ENCODE measurements at places on chromosomes 5 and 9.
A peak's percentile ranks its signal among the peaks of the same experiment; 100 is the strongest.

DNA sequence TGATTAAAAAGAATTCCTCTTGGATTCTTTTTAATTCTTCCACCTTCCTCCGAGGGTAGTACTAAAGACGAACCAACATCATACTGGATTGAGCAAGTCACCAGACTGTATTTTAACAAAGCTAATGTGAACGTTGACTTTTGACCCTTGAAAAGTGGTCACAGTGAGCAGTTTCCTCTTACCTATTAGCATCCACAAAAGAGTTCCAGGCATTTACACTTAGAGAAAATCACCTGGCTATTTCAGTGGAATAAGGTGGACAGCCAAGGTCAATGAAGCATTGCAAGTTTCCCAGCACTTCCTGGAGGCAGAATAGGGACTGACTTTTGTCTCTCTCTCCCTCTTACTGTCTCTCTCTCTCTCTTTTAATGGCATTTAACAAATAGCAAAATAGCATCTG is 145.1 kb upstream of the DAB2 start:
- DNase-seq, result no peak

GRCh38 chr5:163033656-163034055 is 403.7 kb upstream of the CCNG1 start:
- DNase-seq, result no peak

GRCh38 chr5:58410441-58410840 is 49.4 kb downstream of the PLK2 start:
- no peak for DNase-seq

DNA sequence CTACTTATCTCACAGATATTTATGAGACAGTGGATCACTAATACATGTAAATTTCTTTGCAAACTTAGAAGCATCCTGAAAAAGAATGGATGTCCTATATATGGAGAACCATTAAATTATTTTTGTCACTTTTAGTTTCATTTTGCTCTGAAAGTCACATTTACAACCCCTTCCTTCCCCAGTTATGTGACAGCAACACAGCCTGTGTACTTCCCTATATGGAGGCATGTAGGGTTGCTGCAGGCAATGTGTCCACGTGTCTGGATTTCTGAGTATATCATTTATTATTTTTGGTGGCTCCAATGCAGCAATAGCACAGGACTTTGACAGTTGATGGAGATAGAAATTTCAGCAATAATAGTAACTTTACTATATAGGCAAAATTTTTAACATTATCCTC is 156.4 kb downstream of the ST8SIA4 start:
- DNase-seq, result no peak

- no peak for DNase-seq
Observed at GRCh38 chr9:132514821-132515220, 67.6 kb upstream of the BARHL1 start.

- DNase-seq, result peak; percentile 92
Observed at GRCh38 chr9:111525056-111525977, at the start of gene ZNF483. ZNF483 (plus strand) TSS chr9:111525179; CDS start chr9:111527396, 2,217 bp downstream.

GRCh38 chr5:65693121-65693520 is 28.8 kb downstream of the SGTB start:
- no peak for DNase-seq

- no peak for DNase-seq
Observed at GRCh38 chr9:99660191-99660636, 161.5 kb upstream of the NR4A3 start.

DNA sequence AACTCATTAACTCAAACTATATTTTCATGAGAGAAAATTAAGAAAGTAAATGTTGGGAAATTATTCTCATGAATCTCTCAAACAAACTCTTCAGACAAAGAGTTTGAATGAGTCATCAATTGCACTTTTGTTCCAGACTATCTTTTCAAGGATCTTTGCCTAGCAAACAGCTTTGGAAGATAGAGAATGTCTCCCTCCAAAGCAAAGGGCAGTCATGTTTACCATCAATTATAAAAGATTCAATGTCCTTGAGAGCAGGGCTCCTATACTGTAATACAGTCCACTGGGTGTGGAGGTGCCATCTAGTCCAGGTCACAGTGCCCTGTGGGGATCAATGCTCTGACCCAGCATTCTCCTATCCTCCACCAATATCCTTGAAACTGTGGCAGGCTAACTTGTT is 1429.3 kb downstream of the EFNA5 start:
- no peak for DNase-seq

- DNase-seq, result no peak
Observed at GRCh38 chr5:15835514-15835913, 335.5 kb downstream of the FBXL7 start.

GRCh38 chr5:82334085-82334692 is 56.0 kb upstream of the RPS23 start:
- DNase-seq, result no peak

DNA sequence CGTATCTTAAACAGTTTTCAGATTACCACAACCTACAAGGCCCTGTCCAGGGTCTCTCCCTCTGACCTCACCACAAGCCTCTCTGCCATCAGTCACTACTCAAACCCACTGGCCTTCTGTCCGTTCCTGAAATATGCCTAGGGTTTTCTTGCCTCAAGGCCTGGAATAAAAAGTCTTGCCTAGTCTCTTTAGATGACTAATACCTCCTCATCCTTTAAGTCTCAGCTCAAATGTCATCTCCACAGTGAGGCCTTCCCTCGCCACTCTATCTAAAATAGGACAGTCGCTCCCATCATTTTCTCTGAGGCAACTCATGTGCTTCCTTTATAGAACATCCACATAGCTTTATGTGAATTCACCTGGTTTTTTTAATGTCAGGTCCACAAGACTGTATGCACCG is 5.2 kb downstream of the DENND1A start:
- no peak for DNase-seq

DNA sequence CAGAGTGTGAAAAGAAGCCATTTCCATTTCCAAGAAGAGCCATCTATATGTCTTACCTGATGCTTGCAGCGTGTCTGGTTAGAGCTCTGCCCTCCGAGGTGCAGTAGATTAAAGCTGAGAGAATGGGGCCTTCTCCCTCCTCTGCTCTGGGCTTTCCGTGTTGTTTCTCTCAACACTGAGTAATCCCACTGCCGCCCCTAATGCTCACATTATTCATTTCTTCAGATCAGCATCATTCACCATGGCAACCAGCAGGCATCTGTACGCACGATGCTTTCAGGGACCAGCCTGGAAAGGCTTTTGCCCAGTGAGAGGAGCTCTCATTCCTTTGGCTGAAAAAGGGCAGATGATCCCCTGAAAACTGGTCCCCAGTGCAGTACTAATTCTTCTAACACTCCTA is 79.6 kb downstream of the CYFIP2 start:
- no peak for DNase-seq

GRCh38 chr9:105466898-105467455 is 19.1 kb downstream of the FSD1L start:
- no peak for DNase-seq

GRCh38 chr5:135251093-135251492 is 147.9 kb downstream of the MACROH2A1 start:
- no peak for DNase-seq

- no peak for DNase-seq
Observed at GRCh38 chr5:132342291-132343180, 27.0 kb upstream of the SLC22A5 start.

GRCh38 chr5:177294632-177295031 is 8.9 kb downstream of the RAB24 start:
- DNase-seq, result no peak

GRCh38 chr5:149615976-149616375 is 34.7 kb downstream of the ARHGEF37 start:
- DNase-seq, result no peak

DNA sequence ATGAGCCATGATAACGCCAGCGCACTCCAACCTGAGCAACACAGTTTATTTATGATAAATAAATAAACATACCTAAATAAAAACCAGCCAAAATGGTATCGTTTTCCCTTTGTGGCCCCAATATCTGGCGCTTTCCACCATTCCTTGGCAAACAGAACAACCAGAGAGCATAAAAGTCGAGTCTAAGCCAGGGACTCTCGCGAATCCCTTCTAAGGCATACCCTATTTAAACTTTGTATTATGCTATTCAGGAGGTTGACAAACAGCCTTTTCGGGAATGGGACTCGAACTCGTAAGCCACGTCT is 386 bp upstream of the MATR3 start:
- DNase-seq, result no peak

DNA sequence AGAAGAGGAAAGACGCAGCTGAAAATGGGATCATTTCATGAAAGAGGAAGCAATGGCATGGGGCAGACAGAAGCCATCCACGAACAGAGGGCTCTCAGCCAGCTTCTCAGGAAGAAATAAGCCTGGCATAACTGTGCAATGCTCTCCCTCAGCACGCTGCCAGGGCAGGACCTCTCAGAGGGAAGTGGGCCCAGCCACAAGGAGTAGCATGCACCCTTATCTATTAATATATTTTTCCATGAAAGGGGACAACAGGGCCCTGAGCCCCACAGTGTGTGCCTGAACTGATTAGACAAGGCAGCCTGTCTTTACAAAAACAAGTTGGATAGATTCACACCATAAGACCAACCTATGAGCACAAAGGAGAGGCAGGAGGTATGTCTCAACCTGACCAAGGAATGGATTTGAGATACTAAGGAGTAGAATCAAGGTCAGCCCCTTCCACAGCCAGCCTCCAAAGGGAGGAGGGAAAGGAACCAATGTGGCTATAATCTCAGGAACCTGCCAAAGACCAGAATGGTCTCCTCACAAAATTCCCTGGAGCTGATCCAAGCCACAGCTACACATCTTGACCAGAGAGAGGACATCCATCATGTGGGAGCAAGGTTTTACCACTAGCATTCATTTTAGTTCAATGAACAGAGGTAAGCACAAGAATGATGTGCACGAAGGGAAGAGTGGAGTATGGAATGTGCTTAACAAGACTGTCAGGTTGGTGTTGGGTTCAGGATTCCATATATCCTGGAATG is 154.8 kb downstream of the SIL1 start:
- DNase-seq, result no peak

GRCh38 chr5:174338185-174339010 is 292.9 kb downstream of the NSG2 start:
- no peak for DNase-seq

GRCh38 chr9:90964101-90965020 is 162.7 kb downstream of the SYK start:
- peak; percentile 30 for DNase-seq

- DNase-seq, result no peak
Observed at GRCh38 chr9:74748966-74749365, 138.8 kb downstream of the TRPM6 start.

DNA sequence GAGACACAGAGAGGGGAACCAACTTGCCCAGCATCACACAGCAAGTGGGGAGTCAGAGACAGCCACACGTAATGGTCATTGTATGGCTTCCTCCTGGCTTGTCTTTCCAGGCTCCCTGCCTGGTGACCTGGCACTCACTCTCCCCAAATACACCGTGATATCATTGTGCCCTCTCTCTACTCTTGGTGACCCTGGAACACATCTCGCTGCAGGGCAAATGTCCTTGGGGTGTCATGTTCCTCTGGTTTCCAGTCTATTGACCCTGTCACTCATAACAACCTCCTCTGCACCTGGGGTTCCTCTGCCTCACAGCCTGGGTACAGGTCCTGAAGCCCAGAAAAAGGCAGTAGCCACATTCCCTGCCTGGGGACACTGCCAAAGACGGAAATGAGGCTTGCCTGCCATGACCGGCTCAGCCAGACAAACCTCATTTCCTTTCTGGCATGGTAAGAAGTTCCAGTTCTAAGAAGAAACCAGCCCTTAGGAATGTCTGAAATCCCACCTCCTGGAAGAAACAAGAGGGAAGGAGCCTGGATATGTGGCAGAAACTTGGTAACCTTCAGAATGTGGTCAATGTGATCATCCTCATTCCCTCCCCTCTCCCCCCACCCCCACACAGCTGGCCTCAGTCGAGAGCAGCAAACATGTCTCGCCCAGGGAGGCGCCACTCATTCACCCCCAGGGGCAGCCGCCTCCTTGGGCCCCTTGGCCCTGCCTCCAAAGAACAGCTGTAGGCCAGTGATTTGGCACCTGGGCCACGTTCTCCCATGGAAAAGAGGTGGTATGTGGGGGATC is 30.6 kb upstream of the SMU1 start:
- no peak for DNase-seq

- DNase-seq, result peak; percentile 78
Observed at GRCh38 chr5:181207214-181207959, 2.4 kb upstream of the TRIM7 start.

- no peak for DNase-seq
Observed at GRCh38 chr9:96129747-96130146, 172.2 kb downstream of the HSD17B3 start.

DNA sequence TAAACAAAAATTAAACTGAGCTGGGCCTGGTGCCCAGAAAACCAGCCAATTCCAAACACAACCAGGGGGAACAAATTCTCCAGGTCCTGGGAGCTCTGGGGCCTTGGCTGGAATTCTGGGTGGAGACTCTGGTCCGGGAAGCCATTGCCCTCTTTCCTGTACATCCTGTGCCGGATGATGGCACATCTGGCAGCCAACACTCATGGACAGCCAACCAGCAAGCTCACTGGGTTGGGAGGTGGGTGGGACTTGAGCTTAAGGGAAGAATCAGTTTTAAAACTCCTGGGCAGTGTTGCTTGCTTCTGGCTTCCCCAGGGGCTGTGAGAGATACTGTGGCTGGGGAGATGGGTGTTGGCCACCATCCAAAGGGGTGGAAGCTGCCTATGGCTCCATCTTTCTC is 56.1 kb downstream of the PCDH1 start:
- no peak for DNase-seq

- no peak for DNase-seq
Observed at GRCh38 chr9:78971540-78971939, 600.2 kb upstream of the TLE4 start.

Measured in nephron progenitor cell (in vitro differentiated cells).